Hematopoietic multipotent progenitor cell treated with erythropoietin and hydrocortisone succinate and interleukin-3 and kit ligand, for 4 days (in vitro differentiated cells): ENCODE measurements at places on chromosomes 5 and 9.
A peak's percentile ranks its signal among the peaks of the same experiment; 100 is the strongest.

- no peak for DNase-seq
Measured at GRCh38 chr5:121525706-121526105, 326.0 kb upstream of the FTMT start.

GRCh38 chr5:143601357-143601756 lies 197.9 kb upstream of the NR3C1 start:
- DNase-seq: no peak

DNA sequence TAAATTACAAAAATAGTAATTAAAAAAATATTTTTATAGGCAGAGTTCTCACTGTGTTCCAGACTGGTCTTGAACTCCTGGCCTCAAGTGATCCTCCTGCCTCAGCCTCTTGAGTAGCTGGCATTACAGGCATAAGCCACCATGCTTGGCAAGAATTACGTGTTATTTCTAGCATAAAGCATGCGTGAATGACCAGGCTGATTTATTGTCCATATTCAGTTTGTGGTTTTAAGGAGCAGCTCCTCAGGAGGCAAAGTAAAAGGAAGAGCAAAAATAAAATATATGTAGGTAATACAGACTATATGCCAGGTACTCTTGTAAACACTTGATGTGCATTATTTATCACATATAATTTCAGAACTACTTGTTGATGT lies 7.1 kb upstream of the CD180 start:
- DNase-seq: no peak

DNA sequence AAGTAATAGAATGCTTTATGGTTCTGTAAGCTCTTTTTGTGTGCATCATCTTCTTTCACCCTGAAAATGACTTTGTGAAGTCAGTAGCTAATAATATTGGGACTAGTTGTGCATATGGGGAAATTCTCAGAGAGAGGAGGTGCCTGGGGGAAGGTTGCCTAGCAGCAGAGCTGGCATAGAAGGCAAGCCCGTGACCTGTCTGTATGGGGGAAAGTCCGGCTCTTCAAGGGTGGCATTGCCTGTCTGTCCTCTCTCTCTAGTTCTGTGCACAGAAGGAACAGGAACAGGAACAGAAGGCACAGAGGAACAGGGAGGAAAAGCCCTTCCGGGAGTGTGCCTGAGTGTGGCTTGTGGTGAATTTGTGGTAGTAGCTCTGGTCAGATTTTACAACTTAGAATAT lies 33.1 kb downstream of the SH3GL2 start:
- DNase-seq: no peak

GRCh38 chr9:14402583-14402982 lies 88.6 kb upstream of the NFIB start:
- no peak for DNase-seq

DNA sequence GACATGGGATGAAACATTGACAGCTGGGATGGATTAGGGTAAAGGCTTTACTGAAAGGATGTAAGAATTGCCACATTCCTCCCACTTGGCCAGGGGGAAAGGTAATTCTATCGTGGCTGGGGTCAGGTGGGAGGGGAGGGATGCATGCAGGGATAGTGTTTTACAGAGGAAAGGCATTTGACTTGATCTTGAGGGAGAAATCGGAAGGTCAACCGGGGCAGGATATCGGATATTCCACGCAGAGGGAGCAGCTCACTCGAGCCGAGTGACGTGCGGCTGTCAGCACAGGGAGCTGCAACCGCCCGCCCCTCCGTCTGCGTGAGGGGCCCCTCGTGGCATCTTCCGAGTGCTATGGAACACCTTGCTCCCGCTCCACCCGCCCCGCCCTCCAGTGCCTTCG lies 63.4 kb upstream of the ADAMTS2 start:
- no peak for DNase-seq

DNA sequence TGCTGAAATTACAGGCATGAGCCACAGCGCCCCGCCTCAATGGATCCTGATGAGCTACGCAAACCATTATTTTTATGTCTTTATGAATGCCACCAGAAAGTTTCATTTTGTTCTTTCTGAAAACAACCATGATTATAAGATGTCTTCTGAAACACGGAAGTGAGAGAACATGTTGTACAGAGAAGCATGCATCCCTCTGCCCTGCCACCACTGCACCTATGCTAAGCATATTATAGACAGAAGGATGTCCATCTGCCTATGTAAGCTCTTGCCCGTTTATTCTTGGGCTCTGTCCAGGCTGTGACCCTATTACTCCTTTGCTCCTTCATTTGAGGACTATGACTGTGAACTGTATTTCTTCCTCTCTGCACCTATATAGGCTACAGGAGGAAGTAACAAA lies 74.3 kb downstream of the GRAMD2B start:
- DNase-seq: no peak

DNA sequence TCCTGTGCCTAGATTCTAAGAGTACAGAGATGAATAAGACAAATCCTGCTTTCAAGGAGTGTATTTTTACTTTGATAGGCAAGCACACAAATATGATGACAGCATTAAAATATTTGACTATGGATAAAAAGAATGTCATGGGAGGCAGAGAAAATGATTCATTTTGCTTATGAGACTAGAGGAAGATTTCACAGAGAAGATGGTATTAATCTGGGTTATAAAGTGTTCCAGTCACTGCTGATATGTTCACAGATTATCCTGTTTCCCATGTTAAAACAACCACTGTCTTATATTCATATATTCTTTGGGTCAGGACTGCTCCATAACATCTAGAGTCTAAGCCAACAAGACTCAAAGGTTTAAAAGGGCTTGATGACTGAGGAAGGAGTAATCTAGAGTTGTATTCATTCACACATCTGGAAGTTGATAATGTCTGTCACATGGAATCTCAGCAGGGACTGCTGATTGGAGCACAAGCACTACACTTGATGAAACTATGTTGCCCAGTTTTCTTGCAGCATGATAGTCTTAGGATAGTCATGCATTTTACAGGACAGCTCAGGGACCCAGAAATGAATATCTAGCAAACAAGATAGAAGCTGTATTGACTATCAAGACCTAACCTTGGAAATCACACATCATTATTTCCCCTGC lies 79.3 kb downstream of the STARD4 start:
- no peak for DNase-seq

- no peak for DNase-seq
Measured at GRCh38 chr5:67355120-67355713, 158.6 kb upstream of the CD180 start.

- DNase-seq: peak; percentile 69
Measured at GRCh38 chr9:27634879-27635278, 61.6 kb upstream of the C9orf72 start.

- peak; percentile 95 for DNase-seq
Measured at GRCh38 chr5:65076251-65076869, 307.6 kb downstream of the CWC27 start.

DNA sequence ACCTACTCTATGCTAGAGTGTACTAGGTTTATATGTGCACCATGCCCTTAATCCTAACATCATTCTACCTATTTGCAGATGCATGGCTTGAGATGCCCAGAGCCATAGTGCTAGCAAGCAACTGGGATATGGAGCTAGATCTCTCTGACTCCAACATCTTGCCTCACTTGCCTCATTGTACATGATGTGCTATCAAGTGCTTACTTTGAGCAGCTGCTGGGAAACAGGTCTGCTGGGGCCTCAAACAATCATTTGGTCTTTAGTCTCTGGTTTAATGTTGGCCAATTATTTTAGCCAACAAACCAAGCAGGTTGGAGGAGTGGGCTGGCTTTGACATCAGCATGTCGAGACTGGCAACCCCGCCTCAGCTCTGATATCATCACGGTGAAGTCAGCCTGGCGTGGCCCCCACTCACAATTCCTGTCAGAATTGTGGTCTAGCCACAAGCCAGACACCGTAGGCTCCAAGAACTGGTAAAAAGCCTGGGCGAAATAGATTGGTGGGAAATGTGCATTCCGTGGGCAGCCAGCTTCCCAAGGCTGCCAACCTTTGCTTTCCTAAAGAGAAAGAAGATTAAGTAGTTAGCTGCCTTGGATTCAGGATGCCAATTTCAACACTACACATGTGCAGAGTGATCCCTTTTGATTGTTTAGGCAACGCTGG lies 21.1 kb upstream of the GAS1 start:
- DNase-seq: no peak

- no peak for DNase-seq
Measured at GRCh38 chr5:143241892-143242291, 161.6 kb downstream of the NR3C1 start.

DNA sequence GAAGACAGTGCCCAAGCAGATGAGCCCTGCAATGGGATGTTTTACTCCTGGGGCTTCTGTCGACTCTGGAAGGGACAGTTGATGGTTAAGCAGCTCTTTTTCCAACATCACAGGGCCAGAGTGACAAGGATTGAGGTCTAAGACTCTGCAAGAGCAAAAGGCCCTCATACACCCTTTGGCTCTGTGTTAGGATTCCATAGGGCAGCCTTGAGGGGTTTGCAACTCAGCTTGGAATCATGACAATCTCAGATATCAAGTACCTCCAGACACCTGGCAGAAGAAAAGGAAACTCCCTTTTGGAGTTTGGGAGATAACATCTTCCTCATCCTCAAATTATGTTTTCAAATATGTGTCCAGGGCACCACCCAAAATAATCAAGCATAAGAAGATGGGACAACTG lies 205.7 kb downstream of the GNA14 start:
- no peak for DNase-seq
